Caudate nucleus (tissue), 63 donors: ENCODE measurements at places on chromosomes 7 and 10.

DNA sequence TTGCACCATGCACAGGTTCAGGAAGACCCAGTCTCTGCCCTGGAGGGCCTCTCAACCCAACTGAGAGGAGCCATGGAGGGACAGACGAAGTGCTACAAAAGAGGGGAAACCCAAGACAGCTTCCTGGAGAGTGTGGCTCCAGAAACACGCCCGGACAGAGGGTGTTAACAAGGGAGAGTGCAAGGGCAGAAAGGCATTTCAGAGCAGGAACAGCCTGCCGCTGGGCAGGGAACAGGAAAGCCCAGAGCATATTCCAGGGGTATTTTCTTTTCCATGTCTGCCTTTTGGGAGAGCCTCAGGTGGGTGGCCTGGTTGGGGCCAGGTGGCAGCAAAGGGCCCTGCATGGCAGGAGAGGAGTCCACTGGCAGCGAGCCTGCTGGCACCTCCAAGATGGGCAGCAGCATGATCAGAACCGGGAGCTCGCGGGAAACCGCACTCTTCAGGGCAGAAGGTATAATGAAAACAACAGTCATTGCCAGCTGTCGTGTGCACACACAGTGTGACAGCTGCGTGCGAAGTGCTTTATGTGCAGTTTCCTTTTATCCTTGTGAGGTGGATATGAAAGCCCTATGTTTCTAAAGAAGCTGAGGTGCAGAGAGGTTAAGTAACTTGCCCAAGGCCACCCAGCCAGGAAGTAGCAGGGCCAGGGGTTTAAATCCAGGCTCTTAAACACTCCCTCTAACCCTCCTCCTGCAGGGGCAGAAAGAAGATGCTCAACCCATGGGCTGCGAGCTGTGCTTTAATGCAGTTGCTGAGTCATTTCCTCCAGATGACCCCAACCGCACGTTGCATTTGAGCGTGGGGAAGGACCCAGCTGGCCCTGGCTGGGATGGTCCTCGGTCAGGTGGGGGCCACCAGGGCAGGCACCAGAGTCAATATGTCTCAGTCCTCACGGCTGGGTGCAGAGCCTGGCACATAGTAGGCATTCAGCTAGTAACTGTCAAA is 128.6 kb downstream of the OAT start:
- no peak for DNase-seq

GRCh38 chr7:19317461-19317860 is 172.2 kb upstream of the FERD3L start:
- DNase-seq: no peak

DNA sequence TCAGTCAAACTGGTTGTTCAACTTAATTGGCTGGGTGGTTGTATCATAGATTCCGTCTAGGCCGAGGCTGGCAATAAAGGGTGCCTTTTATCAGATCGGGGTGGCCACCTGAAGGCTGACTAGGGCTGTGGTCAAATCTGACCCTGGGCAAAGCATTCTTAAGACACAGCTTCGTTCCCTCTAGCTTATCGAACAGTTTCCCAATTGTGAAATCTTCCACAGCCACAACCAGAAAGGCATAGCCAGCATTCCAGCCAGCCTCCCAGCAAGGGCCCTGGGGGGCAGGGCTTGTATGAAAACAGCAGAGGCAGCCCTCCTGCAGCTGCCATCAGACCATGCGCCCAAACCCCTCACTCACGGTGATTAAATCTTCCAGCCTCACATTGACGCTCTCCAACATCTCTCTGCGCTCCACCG is 42.5 kb upstream of the TMEM213 start:
- DNase-seq: no peak

DNA sequence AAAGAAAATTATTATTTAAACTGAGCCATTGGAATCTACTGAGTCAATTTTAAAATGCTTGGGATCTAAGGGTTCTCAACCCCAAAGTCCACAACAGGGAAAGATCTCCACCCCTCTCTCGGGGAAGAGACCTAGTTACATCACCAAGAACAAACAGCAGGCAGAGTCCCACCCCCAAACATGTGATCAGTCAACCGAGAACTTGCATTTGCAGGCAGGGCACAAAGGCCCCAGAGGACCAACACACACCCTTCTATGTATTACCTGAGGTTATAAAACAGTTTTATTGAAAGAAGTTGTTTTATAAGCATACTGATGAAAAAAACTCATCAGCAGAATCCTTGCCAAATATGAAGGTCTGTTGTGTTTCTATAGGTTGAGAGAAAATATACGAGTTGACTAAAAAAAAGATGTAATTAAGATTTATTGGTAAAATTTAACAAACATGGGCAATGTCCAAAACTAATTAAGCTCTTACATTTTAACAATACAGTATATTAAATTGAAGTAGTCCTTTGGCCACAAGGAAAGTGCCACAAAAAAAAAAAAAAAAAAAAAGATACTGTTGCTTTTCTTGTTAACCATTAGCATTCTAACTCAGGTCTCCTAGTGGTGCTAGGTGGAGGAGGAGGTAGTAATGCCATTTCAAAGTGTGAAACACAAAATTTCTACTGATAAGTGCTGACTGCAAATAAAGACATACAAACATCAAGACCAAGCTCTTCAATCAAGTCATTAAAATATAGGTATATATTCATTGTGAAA is 975 bp upstream of the USP54 start:
- peak; percentile 50 for DNase-seq
